ENCODE measurements at places on chromosomes 1 and 21. TPM values are rescaled to one million over a fixed set of nuclear protein-coding genes. Genes with fewer than 3 reads are reported as not detected.

DNA sequence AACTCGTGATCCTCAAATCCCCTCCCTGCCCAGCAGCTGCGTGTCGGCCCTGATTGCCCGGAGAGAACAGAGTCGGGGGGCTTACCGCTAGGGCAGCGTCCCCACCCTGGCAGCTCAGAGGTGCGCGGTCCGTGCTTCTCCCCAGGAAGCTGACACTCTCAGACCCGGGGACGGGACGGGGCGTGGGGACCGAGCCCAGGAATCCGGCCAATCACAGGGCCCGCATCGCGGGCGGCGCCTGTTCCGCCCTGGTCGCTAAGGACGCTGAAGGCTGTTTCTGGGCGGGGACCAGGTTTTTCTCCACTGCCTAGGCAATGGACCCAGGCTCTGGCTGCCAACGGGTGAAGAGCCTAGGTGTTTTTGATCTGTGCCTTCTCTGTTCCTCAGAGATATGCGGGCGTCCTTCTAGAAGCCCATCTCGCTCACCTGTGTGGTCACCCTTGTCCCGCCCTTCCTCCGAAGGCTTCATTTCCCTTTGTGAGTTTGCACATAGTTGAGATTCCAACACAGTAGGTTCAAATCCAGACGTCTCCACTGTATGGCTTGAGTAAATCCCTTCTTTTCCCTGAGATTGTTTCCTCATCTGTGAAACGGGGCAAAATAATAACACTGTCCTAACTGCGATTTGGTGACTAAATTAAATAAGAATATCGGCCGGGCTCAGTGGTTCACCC, at the start of gene C1orf87:
Gene C1orf87 (minus strand): TSS at position 166 of the 674 bp plus-strand sequence. CDS start 1,127 bp downstream, outside the sequence.
- H3K27me3 ChIP-seq, result no peaks in the 10 kb centered on the region
- no peak for DNase-seq
- H3K36me3 ChIP-seq, result no peaks in the 10 kb centered on the region
- H3K4me1 ChIP-seq, result no peaks in the 10 kb centered on the region
- no peak within 1 kb of the TSS for H3K4me3 ChIP-seq

- DNase-seq, result no peak
- H3K4me1 ChIP-seq, result no peaks in the 10 kb centered on the region
- no peaks in the 10 kb centered on the region for H3K27me3 ChIP-seq
- no peak overlapping the region for H3K4me3 ChIP-seq
- H3K36me3 ChIP-seq, result no peaks in the 10 kb centered on the region
Measured at GRCh38 chr1:189859385-189859977, 618.2 kb downstream of the BRINP3 start.

The SLC35F3 gene
- 0.11 TPM for total RNA-seq

GRCh38 chr1:113783254-113784103, 24.2 kb upstream of the PHTF1 start:
- no peaks in the 10 kb centered on the region for H3K27me3 ChIP-seq
- DNase-seq, result peak; percentile 74
- peak overlapping the region; percentile 61 for H3K27ac ChIP-seq
- peak overlapping the region; percentile 7 for H3K4me3 ChIP-seq

The IL23R gene
- total RNA-seq, result not detected

DNA sequence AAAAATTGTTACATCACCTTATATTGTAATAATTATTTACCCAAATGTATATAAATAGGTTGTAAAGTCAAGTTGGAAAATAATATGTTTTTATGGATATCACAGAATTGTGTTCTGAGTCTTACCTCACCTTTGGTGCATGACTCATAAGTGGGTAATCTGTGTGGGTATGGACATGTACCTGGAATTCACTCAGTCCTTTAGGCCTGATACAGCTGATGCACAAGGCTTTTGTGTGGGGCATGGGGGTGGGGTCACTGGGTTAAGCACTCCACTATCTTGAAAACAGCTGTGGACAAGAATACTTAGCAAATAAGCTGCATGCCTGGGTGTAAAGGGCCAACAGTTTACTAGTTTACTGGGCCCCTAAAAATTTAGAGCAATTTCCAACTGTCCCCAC, 34.4 kb downstream of the INKA2 start:
- H3K4me3 ChIP-seq, result no peak overlapping the region
- DNase-seq, result no peak
- H3K36me3 ChIP-seq, result peaks cover 13% of the 10 kb centered on the region

- no peak for DNase-seq
- no peaks in the 10 kb centered on the region for H3K4me1 ChIP-seq
- no peaks in the 10 kb centered on the region for H3K27me3 ChIP-seq
- H3K4me3 ChIP-seq, result no peak overlapping the region
- H3K27ac ChIP-seq, result no peak overlapping the region
Measured at GRCh38 chr1:89939059-89939570, 55.8 kb upstream of the ZNF326 start.

DNA sequence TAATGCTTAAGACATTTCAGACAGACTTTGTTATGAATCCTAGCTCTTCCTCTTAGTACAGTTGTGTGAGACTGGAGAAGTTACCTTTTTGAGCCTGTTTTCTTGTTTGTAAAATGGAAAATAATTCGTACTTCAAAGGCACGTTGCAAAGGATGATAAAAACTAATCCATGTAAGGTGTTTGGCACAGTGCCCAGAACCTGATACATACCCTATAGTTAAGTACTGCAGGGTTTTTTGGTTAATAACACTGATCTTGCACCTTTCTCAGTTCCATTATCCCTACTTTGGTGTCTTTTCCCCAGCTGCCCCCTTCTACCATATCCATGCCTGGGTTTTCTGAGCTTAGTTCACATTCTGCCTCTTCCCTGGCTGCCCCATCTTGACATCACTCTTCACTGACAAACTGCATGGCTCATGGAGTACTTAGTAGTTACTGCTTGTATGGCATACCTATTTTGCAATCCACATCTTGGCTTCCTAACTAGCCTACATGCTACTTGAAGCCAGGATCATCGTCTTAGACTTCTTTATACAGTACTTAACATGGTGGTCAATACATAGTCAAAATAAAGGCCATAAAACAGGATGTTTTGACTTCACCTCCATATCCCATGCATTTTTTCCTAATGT, 10.1 kb downstream of the CCDC185 start:
- no peak overlapping the region for H3K4me3 ChIP-seq
- H3K27me3 ChIP-seq, result no peaks in the 10 kb centered on the region

The C1QTNF12 gene
- total RNA-seq, result 2.5 TPM

GRCh38 chr1:31479811-31480210, 66.8 kb downstream of the SERINC2 start:
- H3K27me3 ChIP-seq, result no peaks in the 10 kb centered on the region
- H3K36me3 ChIP-seq, result no peaks in the 10 kb centered on the region
- H3K27ac ChIP-seq, result no peak overlapping the region
- DNase-seq, result no peak

The RWDD3 gene
- total RNA-seq, result 11.4 TPM

The ASCL5 gene
- not detected for total RNA-seq

DNA sequence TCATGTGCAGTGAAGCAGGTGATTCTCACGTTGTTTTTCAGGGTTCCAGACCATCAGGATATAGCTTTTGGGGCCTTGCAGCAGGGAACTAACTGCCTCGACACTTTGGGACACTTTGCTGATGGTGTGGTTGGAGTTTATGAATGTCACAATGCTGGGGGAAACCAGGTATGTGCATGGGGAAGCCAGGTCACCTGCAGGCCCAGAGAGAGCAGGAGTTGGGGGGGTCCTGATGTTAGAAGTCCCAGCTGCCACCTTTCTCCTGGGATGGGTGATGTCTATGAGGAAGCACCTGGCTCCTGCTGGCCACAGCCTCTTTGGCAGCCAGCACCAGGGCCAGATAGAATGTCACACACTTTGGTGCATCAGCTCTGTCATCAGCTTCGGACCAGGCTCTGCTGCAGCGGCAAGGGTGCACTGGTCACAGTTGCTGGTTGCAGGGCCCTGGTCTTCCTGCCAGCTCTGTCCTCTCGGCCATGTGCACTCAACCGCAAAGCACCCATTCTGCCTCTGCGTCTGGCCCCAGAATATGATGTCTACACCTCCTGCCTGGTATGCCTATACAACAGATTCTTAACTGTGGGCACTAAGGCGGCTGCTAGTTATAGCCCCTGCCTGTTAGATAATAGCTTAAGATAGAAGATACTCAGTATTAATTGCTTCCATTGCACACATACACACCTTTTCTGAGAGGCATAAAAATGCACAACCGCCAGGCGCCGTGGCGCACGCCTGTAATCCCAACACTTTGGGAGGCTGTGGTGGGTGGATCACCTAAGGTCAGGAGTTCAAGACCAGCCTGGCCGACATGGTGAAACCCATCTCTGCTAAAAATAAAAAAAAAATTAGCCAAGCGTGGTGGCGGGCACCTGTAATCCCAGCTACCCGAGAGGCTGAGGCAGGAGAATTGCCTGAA, 160.7 kb downstream of the PGBD5 start:
- H3K27me3 ChIP-seq, result no peaks in the 10 kb centered on the region
- H3K4me1 ChIP-seq, result peaks cover 4% of the 10 kb centered on the region
- no peak overlapping the region for H3K27ac ChIP-seq
- H3K4me3 ChIP-seq, result no peak overlapping the region
- no peak for DNase-seq
- H3K36me3 ChIP-seq, result peaks cover 5% of the 10 kb centered on the region

- no peak overlapping the region for H3K27ac ChIP-seq
- H3K36me3 ChIP-seq, result no peaks in the 10 kb centered on the region
- no peaks in the 10 kb centered on the region for H3K27me3 ChIP-seq
- H3K4me1 ChIP-seq, result no peaks in the 10 kb centered on the region
- no peak for DNase-seq
Measured at GRCh38 chr1:84776639-84777038, 86.4 kb upstream of the SSX2IP start.

DNA sequence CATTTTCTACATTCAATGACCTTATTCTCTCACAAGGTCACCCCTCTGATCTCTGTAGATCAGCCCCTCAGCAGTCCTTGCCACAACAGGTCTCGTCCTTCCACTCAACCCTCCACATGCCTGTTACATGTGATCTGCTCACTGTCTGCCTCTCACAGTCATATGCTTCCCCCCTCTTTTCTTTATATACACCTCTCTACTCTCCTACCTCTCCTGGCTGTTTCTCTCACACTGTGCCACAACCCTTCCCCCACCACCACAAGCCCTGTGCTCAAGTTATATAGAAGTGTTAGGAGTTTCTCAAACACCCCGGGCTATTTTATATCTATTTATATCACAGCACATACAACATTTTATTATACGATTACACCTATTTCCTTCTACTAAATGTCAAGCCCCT, 12.6 kb downstream of the B3GALNT2 start:
- peaks cover 3% of the 10 kb centered on the region for H3K36me3 ChIP-seq
- no peak overlapping the region for H3K27ac ChIP-seq
- peaks cover 6% of the 10 kb centered on the region for H3K4me1 ChIP-seq
- no peaks in the 10 kb centered on the region for H3K27me3 ChIP-seq
- no peak for DNase-seq

- no peaks in the 10 kb centered on the region for H3K36me3 ChIP-seq
- H3K27ac ChIP-seq, result no peak overlapping the region
- no peak for DNase-seq
Measured at GRCh38 chr1:70902211-70902610, 145.4 kb downstream of the PTGER3 start.

The RHOU gene
- 1.3 TPM for total RNA-seq

The LCE3D gene
- total RNA-seq, result not detected

GRCh38 chr1:159223004-159223403, 18.3 kb downstream of the ACKR1 start:
- no peaks in the 10 kb centered on the region for H3K27me3 ChIP-seq
- no peak for DNase-seq
- H3K36me3 ChIP-seq, result no peaks in the 10 kb centered on the region

DNA sequence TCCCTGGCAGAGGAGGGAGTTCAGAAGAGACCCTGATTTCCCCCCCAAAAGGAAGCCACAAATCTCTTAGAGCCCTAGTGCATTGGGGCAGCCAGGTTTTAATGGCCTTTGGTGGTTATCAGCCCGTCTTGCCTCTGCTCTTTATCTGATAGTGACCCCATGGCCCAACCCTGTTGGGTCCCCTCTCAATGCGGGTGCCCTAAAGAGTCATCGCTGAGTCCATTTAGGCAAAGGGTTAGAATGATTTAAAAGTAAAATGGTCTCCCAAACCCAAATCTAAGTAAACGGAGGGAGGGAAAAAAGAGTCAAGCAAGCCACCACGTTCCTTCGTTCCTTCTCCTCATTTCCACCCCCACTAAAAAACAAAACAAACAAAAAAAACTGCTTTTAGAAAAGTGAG, 164.0 kb downstream of the RUNX1 start:
- H3K4me3 ChIP-seq, result no peak overlapping the region
- peaks cover 8% of the 10 kb centered on the region for H3K36me3 ChIP-seq
- no peak for DNase-seq
- no peaks in the 10 kb centered on the region for H3K27me3 ChIP-seq
- H3K27ac ChIP-seq, result no peak overlapping the region

GRCh38 chr1:51908499-51908898, 30.0 kb upstream of the NRDC start:
- no peaks in the 10 kb centered on the region for H3K27me3 ChIP-seq
- H3K27ac ChIP-seq, result no peak overlapping the region
- DNase-seq, result no peak

- no peaks in the 10 kb centered on the region for H3K4me1 ChIP-seq
- H3K4me3 ChIP-seq, result no peak overlapping the region
- no peaks in the 10 kb centered on the region for H3K36me3 ChIP-seq
Measured at GRCh38 chr1:12712076-12712475, 3.8 kb upstream of the AADACL3 start.

DNA sequence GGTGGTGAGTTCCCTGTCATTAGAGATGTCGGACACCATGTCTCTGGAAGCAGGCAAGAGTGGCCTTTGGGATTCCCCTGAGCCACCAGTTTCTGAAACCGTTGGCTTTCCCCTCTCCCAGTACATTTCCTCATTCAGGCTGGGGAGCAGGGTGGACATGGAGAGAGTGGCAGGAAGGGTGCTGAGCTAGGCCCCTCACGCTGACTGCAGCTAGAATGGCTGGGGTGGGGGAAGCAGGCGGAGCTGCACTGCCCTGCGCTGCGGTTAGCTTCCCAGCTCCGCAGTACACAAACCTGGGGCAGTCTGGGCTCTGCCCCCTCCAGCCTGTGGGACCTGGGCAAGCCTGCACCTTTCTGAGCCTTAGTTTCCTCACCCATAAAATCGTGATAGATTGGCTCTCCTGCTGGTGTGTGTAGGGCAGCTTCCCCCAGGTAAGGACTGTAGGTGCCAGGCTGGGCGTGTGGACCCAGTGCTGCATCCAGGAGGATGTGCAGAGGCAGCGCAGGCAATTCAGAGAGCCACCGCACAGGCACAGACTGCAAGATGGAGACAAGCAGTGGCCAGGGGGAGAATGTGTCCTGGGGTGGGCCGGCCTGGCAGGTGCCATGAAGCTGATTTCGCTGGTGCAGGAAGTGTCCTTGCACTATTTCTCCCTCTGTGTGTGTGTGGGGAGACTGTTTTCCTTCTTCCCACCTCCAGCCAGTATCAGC, 3.0 kb downstream of the PLA2G2F start:
- no peaks in the 10 kb centered on the region for H3K4me1 ChIP-seq
- H3K36me3 ChIP-seq, result no peaks in the 10 kb centered on the region
- no peak overlapping the region for H3K4me3 ChIP-seq

The LRRC3 gene
- total RNA-seq, result 2.9 TPM

- no peak for DNase-seq
- no peaks in the 10 kb centered on the region for H3K36me3 ChIP-seq
- H3K4me3 ChIP-seq, result no peak overlapping the region
- H3K4me1 ChIP-seq, result no peaks in the 10 kb centered on the region
- no peaks in the 10 kb centered on the region for H3K27me3 ChIP-seq
Measured at GRCh38 chr1:226615876-226616275, 67.3 kb downstream of the STUM start.

GRCh38 chr21:39022035-39022434, 161.2 kb downstream of the PSMG1 start:
- DNase-seq, result no peak
- H3K4me1 ChIP-seq, result no peaks in the 10 kb centered on the region
- H3K36me3 ChIP-seq, result no peaks in the 10 kb centered on the region
- no peaks in the 10 kb centered on the region for H3K27me3 ChIP-seq

- H3K27ac ChIP-seq, result no peak overlapping the region
- H3K27me3 ChIP-seq, result no peaks in the 10 kb centered on the region
- H3K4me3 ChIP-seq, result no peak overlapping the region
- no peaks in the 10 kb centered on the region for H3K36me3 ChIP-seq
Measured at GRCh38 chr1:69952676-69953075, 252.7 kb downstream of the LRRC40 start.

Data from naive thymus-derived CD4-positive, alpha-beta T cell (primary cell).